ENCODE measurements at places on chromosomes 1 and 21. TPM values are rescaled to one million over a fixed set of nuclear protein-coding genes. Genes with fewer than 3 reads are reported as not detected.

DNA sequence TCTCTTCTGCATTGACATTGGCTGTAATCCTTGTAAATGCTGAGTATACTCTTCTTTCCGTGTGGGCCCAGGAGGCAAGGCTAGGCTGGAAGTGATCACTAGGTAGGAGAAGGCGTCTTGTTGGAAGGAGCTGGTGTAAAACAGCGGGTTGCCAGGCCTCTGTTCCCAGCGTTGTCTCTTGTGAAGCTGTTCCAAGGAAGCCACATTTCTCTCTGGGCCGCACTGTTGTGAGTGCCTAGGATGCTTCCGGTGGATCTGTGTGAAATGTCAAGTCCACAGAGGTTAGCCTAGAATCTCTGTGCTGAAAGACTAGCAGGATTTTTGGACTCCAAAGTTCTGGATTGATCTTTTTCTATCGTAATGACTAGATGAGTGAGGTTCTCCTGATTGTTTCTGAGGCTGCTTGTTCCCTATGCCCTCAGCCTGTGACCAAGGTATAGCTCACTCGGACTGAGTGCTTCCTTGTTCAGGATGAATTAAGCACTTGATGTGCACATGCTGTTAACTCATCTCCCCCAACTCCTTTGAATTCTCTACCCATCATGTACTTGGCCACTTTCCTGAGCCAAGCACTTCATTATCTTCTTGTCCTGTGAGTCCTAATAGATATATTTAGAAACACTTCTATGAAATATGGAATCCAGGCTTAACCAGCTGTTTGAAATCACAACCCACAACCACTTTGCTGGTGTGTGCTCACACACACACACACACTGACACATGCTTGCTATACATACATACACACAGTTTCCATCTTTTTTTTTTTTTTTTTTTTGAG lies 63.3 kb downstream of the PBX1 start:
- no peaks in the 10 kb centered on the region for H3K27me3 ChIP-seq
- H3K4me1 ChIP-seq = peaks cover 6% of the 10 kb centered on the region
- peak; percentile 51 for DNase-seq
- no peak overlapping the region for H3K4me3 ChIP-seq
- H3K36me3 ChIP-seq = no peaks in the 10 kb centered on the region
- H3K27ac ChIP-seq = no peak overlapping the region

DNA sequence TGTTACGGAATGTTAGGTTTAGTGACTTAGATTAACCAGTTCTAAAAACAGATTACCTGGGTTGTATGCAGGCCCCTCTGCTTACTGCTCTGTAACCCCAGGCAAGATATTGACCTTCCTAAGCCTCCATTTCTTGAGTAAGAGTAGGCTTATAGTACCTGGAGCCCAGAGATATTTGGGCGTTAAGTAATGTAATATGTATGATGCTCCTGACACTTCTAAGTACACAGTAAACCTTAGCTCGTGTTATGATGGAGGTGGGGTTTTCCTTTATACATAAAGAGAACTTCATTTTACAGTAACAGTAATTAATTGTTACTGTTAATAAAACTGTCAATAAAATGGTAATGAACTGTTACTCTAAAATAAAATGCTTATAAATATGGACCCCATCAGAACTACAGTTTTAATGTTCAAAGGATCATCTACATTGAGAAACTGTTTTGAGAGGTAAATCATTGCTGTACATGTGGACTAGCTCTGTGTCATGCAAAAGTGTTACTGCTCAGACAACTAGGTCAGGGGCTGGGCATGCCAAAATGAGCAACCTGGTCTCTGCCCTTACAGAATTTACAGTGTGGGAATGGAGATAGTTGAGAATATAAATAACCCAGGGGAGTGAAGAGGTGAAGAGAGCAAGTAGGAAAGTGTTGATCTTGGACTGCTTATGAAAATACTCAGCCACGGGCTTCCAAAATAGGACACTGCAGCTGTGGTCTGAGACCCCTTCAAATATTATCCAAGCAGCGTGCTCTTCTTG lies 26.6 kb downstream of the LRRC8C start:
- no peak overlapping the region for H3K27ac ChIP-seq
- no peaks in the 10 kb centered on the region for H3K36me3 ChIP-seq
- H3K4me3 ChIP-seq = no peak overlapping the region
- peak; percentile 10 for DNase-seq
- H3K27me3 ChIP-seq = no peaks in the 10 kb centered on the region
- H3K4me1 ChIP-seq = no peaks in the 10 kb centered on the region

DNA sequence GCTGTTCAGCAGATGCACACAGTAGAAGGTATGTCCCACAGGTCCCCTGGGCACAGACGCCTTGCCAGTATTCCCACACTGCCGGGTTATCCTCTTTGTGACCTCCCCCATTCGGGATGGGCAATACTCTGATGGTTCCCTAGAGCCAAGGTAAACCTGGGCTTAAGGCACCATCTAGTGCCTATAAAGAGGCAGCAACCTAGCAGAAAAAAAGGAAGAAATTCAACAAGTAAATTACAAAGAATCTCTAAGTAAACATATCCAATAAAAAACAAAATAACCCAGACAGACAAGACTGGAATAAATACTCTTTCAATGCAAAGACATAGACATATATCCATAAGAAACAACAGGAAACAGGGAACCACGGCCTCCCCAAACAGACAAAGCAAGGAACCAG lies 39.4 kb downstream of the HSF2BP start:
- peaks cover 3% of the 10 kb centered on the region for H3K27me3 ChIP-seq
- DNase-seq = no peak
- no peak overlapping the region for H3K27ac ChIP-seq
- no peaks in the 10 kb centered on the region for H3K4me1 ChIP-seq
- H3K36me3 ChIP-seq = no peaks in the 10 kb centered on the region
- H3K4me3 ChIP-seq = no peak overlapping the region

DNA sequence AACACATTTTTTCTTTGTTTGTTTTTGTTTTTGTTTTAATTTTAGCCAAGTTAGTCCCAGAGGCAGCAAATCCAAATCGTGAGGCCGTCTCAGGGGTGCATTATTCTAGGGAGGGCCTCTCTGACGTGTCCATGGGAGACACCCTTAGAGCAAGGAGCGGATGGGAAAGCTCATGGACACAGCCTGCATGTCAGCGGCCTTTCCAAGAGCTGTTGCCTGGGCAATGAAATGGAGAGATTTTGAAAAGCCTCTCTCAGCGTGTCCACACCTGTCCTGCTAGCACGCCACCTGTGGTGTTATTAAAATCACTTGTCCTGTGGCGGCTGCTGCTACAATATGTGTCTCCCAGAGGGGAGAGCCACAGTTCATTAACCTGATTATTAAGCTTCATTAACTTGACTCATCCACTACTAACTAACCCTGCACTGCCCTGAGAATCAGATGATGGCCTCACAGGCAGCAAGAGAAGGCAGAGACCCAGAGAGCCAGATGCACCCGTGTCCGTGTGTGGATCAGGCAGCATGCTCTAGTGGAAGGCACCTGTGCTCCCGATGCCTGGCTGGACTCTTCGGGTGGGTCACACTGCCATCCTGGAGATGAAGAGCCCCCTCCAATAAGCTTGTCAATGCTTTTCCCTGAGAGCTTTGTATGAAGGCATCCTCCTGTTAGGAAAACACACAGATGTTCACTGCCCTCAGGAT lies 133.3 kb downstream of the PGBD5 start:
- no peaks in the 10 kb centered on the region for H3K4me1 ChIP-seq
- no peak for DNase-seq
- no peaks in the 10 kb centered on the region for H3K27me3 ChIP-seq
- no peak overlapping the region for H3K4me3 ChIP-seq
- no peak overlapping the region for H3K27ac ChIP-seq

- peak; percentile 13 for DNase-seq
- H3K27me3 ChIP-seq = no peaks in the 10 kb centered on the region
- peaks cover 2% of the 10 kb centered on the region for H3K36me3 ChIP-seq
- H3K27ac ChIP-seq = peak overlapping the region; percentile 38
- H3K4me3 ChIP-seq = no peak overlapping the region
Measured at GRCh38 chr1:32116531-32116930, 8.7 kb downstream of the KPNA6 start.

DNA sequence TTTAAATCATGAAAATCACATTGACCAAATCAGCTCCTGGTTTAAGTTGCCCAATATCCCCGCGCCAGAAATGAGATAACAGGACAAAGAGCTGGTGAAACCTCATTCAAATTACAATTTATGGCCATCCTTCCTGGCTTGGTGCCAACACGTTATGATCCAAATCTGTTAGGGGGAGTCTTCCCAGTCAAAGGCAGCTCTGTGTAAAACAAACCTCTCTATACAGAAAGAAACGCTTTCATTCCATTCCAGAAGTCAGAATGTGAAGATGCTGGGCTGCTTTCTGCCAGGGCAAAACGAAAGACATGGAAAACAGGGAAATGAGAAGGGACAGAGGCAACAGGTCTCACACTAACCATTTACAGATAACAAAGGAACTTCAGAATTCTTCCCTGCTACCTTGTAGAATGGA lies 53.5 kb upstream of the TIAM1 start:
- DNase-seq = peak; percentile 12
- H3K27me3 ChIP-seq = no peaks in the 10 kb centered on the region
- H3K36me3 ChIP-seq = no peaks in the 10 kb centered on the region
- no peak overlapping the region for H3K4me3 ChIP-seq
- no peak overlapping the region for H3K27ac ChIP-seq

- no peak for DNase-seq
- H3K4me3 ChIP-seq = no peak overlapping the region
- no peak overlapping the region for H3K27ac ChIP-seq
- H3K27me3 ChIP-seq = peaks cover 14% of the 10 kb centered on the region
Measured at GRCh38 chr1:116164604-116165368, 53.6 kb downstream of the MAB21L3 start.

- no peak overlapping the region for H3K27ac ChIP-seq
- peaks cover 7% of the 10 kb centered on the region for H3K27me3 ChIP-seq
- H3K36me3 ChIP-seq = no peaks in the 10 kb centered on the region
Measured at GRCh38 chr1:53535846-53536245, 76.6 kb downstream of the DMRTB1 start.

GRCh38 chr1:46613661-46614603 lies 2.7 kb downstream of the MOB3C start:
- peak; percentile 76 for DNase-seq
- no peaks in the 10 kb centered on the region for H3K27me3 ChIP-seq
- peaks cover 10% of the 10 kb centered on the region for H3K4me1 ChIP-seq
- no peak overlapping the region for H3K27ac ChIP-seq
- H3K36me3 ChIP-seq = peaks cover 8% of the 10 kb centered on the region

CELA3B gene
- not detected for total RNA-seq

PLEKHA6 gene
- 3.8 TPM for total RNA-seq

VHLL gene
- not detected for total RNA-seq

TGFBR3 gene
- 31.6 TPM for total RNA-seq

GJC2 gene
- 13.4 TPM for total RNA-seq

PRDM16 gene
- total RNA-seq = 1.8 TPM
